ENCODE measurements at places on chromosomes 16 and 17.

- no peak for DNase-seq
Observed at GRCh38 chr16:74307383-74307782, 10.8 kb downstream of the PSMD7 start.

DNA sequence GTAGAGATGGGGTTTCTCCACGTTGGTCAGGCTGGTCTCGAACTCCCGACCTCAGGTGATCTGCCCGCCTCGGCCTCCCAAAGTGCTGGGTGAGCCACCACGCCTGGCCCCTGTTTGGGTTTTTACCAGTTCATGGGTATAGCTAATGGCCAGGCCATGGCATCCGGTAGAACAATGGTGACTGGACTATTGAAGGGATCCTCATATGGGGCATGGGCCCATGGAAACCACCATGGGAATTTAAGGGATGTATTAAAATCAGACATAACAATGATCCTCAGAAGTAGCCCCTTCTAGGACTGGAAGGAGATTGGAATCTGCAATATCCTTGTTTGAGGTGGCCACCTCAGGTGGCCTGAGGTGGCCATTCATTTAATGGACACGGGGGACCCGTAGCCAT, 17.5 kb upstream of the GUCY2D start:
- DNase-seq: no peak

DNA sequence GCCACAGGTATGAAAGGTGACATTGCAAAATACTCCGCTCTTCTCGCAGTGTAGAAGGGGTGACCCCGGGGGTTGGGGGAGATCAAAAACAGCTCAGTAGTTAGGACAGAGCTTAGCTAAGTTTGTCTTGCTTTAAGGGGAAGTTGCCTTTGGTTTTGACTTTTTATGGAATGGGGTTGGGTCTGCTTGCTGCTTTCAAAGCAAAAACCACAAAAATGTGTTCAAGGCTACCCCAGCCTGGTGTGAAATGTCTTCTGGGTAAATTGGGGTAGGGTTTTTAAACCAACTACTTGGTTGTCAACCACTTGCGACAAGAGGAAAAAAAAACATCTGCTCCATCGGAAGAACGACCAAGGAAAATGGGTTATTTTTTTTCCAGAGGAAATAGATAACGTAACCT, 6.2 kb downstream of the FUS start:
- DNase-seq: no peak

GRCh38 chr16:57308041-57308440, 23.6 kb upstream of the PLLP start:
- DNase-seq: no peak

DNA sequence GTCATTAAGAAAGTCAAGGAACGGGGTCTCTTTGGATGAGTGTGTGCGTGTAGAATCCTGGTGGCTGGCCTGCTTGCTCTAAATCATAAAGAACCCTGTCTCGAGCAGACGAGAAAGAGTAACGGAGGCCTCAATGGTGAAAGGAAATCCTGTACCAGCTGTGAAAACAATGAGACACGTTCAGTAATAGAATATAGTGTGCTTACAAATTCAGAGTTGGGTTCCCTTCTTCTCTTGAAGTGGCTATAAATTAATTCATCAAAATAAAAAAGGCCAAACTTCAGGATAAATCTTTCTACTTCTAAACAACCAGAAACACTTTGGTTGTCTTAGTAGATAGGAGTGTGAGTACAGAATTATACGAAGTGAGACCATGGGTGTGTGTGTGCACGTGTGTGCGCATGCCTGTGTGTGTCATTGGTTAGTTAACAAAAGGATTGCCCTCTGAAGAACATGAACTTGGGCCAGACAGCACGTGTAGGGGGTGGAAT, 48.5 kb downstream of the WWOX start:
- DNase-seq: no peak

DNA sequence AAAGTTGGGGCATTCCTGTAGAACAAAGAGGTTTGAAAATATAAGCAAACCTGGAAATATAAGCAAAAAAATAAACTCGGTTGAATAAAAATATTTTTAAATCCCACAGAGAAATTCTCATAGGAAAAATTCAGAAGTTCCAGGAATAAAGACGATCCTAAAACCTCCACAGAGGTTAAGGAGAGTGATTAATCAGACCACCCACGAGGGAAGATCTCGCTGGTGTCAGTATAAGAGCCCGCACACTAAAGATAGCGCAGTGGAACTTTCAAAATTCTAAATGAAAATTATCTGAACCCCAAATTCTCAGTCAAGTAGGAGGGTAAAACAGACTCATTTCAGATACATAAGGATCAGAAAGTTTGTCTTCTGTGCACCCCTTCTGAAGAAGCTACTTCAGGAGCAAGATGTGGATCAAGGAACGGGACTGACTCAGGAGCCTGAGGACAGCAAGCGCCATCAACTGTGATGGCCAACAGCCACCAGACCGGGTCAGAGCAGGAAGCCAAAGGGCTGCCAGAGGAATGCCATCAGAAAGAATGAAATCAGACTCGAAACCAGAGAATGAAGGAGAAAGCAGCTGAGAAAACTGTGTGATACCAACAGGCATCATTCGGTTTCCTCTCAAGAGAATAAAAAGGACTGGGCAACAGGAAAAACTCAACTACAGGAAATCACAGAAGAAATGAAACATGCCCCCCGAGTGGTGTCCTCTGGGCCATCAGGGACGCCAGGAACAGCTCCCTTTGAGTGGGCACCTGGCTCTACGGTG, 66.9 kb downstream of the CYTH1 start:
- DNase-seq: peak; percentile 33

DNA sequence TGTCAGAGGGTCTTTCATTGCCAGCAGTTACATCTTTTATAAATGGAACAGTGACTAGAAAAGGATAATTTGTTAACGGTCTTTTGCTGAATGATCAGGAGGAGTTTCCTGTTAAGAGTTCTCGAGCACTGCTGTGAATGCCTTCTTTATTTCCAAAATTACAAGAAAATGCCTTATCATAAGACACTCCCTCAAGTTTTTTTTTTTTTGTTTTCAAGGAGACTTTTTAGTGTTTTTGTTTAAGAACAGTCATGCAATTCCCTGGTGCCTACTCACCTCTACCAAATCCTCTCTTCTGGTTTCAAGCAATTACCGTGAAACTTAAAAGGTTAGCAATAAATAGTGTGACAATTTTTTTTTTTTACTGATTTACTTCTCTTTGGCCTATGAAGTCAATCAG, 19.0 kb upstream of the VWA3A start:
- DNase-seq: no peak

DNA sequence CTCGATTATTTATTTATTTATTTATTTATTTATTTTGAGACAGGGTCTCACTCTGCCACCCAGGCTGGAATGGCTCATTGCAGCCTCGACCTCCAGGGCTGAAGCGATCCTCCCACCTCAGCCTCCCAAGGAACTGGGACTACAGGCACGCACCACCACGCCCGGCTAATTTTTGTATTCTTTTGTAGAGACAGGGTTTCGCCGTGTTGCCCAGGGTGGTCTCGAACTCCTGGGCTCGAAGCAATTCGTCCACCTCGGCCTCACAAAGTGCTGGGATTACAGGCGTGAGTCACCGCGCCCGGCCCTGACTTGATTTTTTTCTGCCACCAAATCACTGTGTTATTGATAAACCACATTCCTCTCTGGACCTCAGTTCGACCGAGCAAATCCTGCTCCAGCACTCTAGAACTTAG, 758 bp upstream of the RPL23A start:
- no peak for DNase-seq

DNA sequence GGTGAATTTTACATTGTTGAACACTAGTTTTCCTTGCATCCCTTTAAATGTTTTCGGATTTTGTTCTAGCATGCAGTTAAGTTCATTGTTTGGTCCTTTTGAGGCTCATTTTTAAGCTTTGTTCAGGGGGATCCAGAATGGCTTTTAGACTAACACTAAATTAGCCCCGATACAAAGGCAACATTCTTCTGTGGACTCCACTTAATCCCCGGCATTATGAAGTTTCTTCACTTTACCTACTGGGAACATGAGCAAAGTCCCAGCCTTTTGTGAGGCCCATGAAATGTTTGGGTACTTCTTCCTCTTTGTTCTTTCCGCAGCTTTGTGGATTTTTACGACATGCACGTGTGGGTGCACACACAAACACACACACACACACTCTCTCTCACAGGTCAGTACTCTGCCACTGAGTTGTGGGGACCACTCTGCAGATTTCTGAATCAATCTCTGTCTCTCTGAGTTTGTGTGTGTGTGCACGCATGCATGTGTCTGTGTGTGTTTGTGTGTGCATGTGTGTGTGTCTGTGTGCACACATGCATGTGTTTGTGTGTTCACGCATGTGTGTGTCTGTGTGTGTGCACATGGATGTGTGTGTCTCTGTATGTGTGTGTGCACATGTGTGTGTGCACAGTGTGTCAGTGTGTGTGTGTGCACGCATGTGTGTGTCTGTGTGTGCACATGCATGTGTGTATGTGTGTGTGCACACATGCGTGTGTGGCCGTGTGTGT, 240.4 kb upstream of the TNRC6C start:
- no peak for DNase-seq

- no peak for DNase-seq
Observed at GRCh38 chr17:68511254-68511670, 968 bp upstream of the PRKAR1A start.

DNA sequence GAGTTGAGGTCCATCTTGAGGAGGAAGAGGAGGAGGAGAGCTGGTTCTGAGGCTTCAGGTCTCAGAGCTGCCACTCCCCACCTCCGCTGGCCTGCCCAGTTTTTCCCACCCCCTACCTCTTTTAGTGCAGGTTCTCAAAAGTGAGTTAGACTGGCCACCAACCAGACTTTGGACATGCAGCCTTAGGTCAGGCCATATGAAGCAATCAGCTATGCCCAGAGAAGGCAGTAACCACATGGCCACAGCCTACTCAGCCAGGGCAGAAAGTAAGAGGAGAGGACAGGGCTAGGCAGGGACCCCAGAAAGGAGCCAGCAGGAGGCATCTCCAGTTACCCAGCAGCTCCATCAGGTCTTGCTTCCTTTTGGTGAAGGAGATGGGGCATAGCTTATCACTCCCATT, 9.0 kb downstream of the MYO15A start:
- no peak for DNase-seq

DNA sequence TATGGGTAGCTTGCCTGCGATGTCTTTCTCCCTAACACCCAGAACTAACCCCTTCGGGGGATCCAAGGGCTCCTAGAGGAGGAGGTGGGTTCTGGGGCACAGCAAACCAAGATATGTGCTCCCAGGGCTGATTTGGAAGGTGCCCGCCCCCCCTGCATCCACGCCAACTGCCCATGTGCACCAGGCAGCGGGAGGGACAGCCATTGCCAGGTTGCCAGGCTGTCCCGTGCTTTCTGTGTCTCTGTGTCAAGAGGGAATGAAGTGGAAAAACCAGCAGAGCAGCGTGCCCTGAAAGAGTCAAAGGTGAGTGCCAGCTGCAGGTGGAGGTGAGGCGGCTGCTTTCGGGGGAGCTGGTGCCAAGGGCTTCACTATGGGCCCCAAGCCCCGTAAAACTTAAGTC, 6.4 kb downstream of the TEKT5 start:
- no peak for DNase-seq

DNA sequence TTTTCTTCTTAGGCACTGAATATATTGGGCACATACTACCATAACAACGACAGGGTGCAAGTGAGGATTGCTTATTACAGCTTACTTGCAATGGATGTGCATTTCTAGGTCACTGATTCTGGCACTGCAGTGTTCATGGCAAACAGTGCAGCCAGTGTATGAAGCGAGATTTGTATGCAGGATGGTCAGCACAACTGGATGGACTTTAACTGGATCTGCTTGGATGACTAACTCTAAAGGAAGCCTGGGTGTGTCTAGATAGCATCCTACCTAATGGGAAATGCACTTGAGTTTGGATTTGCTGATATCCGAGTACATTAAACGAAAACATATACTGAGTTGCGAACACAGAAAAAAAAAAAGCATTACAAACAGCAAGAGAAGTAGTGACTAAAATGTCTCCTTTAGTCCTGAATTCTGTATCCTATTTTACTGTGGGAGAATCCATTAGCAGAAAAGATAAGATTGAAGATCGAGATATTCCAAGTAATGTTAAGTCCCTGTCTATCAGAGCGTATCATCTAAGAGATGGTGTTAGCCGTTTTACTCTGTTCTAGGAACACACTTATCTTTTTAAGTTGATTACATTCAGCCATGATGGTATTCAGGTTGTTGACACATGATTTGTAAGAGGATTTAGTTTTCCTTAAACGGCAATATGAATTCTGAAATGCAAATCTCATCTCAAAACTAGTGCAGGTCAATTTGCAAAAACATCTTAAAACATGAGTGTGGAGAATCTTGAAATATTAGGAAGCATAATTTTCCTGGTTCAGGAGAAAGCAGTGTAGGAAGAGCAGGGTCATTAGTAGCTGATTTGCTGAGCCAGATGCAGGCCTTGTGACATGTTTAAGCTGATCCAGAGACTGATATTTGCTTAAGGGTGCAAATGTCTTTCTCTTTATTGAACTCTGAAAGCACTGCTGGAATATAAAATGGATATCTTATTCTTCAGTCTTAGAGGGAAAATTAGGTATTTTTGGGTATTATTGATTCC, 142.6 kb upstream of the CPHXL start:
- DNase-seq: no peak

GRCh38 chr17:71376933-71377332, 743.9 kb upstream of the SOX9 start:
- DNase-seq: no peak

- DNase-seq: no peak
Observed at GRCh38 chr16:85927959-85928358, 29.0 kb downstream of the IRF8 start.

GRCh38 chr16:53511403-53512280, 8.6 kb upstream of the AKTIP start:
- DNase-seq: no peak

DNA sequence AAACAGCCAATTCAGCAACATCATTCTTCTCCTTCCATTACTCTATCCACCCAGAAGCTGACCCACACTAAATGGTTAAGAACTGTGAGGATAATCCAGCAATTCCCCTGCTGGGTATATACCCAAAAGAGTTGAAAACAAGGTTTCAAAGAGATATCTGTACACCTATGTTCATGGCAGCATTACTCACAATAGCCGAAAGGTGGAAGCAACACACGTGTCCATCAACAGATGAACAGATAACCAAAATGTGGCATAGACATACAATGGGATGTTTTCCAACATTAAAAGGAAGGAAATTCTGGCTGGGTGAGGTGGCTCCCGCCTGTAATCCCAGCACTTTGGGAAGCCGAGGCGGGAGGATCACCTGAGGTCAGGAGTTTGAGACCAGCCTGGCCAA, 19.9 kb downstream of the MIS12 start:
- no peak for DNase-seq

DNA sequence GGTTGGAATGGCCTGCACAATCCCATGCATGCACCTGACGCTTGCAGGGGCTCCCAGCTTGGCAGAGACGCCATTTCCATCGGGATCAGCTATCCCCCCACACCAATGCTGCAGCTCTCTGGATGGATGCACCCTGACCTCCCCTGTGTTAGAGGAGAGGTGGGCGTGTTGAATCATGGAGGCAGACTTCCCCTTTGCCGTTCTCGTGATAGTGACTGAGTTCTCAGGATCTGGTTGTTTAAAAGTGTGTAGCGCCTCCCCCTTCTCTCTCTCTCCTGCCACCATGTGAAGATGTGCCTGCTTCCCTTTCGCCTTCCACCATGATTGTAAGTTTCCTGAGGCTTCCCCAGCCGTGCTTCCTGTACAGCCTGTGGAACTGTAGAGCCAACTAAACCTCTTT, 17.8 kb upstream of the KCNH6 start:
- no peak for DNase-seq
